ENCODE measurements at places on chromosomes 12 and 14.

DNA sequence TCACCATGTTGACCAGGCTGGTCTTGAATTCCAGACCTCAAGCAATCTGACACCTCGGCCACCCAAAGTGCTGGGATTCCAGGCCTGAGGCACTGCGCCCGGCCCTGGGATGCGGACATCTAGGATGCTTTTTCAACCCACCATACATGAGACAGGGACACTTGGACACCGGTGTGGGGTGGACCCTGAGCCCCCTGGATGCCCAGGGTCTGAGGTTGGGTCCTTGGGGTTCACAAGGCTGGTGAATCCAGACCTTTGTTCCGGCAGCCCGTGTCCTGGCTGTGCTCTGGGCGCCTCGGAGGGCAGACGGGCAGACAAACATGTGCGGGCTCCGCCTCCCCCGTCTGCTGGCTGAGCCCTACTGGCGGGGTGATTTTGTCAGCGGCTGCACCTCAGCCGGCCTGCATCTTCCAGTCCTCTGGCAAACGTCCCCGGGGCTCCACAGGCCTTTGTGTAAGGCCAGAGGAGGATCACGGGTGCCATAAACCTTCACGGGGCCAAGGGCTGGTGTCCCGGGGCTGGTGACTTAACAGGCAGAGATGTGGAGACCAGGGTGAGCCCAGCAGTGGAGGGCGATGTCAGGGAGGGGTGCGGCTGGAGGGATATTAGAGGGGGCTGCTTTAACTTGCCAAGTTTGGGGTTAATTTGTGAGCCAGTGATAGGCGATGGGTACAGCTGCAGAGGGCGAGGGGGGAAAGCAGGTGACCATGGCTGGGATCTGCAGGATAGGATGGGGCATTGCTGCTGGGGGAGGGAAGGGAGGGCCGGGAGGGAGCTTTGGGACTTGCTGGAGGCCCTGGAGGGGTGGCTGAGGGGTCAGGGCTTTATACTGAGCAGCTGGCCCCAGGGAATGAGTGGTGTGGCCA lies 5.8 kb downstream of the ASPG start:
- DNase-seq: no peak

DNA sequence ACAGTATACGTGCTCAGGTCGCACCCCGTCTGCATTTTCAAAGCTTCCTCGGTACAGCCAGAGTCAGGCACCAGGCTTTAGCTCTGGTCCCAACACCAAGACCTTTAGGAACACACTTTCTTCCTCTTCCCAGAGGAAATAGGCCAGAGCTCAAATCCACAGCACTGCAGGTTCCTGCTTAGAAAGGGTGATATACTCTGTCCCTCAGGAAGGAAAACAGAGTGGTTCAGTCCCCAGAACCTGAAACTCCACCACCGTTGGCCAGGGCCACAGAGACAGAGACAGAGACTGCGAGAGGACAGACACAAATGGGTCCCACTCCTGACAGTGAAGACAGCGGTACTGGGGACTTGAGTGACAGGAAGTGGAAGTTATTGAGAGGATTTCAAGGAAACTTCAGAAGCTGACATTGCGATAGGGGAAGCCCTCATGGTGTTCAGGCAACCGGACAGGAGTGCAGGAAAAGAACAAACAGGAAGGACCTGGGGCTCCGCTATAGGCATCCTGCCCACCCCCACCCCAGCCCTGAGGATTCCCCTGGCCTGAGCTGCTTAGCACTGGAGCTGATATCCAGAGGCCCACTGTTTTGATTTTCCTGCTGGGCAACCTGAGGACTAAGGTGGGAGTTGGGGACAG lies 5.5 kb upstream of the KRT8 start:
- DNase-seq: no peak

DNA sequence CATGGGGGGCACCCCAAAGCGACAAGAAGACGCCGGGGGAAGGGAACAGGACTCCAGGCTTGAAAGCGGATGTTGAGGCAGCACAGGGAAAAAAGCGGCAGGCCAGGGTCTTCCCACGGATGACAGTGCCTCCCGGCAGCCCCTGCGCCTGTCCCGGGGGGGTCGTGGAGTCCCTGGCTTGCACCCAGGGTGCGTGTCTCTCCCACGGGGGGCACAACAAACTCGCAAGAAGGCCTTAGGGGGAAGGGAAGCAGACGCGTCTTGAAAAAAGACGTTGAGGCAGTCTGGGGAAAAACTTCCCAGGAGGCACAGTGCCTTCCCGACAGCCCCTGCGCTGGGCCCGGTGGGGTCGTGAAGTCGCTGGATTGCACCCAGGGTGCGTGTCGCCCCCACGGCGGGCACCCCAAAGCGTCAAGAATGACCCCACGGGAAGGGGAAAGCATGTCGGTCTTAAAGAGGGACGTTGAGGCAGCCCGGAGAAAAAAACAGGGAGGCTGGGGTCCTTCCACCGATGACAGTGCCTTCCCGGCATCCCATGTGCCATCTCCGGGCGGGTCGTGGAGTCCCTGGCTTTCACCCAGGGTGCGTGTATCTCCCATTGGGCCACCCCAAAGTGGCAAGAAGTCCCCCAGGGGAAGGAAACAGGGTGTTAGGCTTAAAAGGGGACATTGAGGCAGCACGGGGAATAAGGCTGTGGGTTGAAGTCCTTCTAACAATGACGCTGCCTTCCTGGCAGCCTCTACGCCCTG lies 159.9 kb upstream of the ALG10B start:
- DNase-seq: no peak

- DNase-seq: no peak
Observed at GRCh38 chr12:75542942-75543341, 31.5 kb upstream of the KRR1 start.
